ENCODE measurements at places on chromosomes 11 and 22.

GRCh38 chr11:111388842-111389241 is 9.8 kb upstream of the POU2AF1 start:
- no peak for DNase-seq

GRCh38 chr11:15497366-15497765 is 382.6 kb downstream of the INSC start:
- no peak for DNase-seq

- DNase-seq: no peak
These were observed 51.2 kb downstream of the CSTF3 start for GRCh38 chr11:33110083-33110482.

DNA sequence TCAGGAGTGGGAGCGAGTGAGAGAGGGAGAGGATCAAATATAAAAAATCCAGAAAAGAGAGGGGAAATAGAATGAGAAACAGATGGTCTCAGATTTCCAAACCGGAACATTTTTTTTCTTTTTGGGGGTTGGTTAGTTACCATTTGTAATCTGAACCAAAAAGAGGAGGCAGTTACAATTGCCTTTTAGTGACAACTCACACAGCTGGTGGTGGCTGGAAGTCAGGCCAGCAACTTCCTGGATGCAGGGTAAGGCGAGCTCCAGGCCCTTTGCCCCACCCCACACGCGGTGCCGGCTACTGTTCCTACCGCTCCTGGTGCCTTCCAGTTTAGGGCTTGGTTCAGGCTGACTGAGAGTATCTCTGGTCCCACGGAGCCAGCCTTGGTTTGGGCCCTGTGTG is 21.0 kb upstream of the UBASH3B start:
- DNase-seq: no peak

Data from activated T-cell treated with anti-CD3 and anti-CD28 coated beads for 4 hours (primary cell).